Activated CD4-positive, alpha-beta T cell treated with anti-CD3 and anti-CD28 coated beads, Interleukin-2, amount 10 ng/mL, durations not matched to agents 24 days and 14 days (primary cell): ENCODE measurements at places on chromosomes 4 and X. TPM values are rescaled to one million over a fixed set of nuclear protein-coding genes. Genes with fewer than 3 reads are reported as not detected.

- peaks cover 63% of the 10 kb centered on the region for H3K27me3 ChIP-seq
- peaks cover 14% of the 10 kb centered on the region for H3K4me1 ChIP-seq
- H3K36me3 ChIP-seq = peaks cover 9% of the 10 kb centered on the region
- no peak overlapping the region for H3K27ac ChIP-seq
Observed at GRCh38 chr4:4854649-4855295, 4.7 kb upstream of the MSX1 start.

- DNase-seq = no peak
- H3K4me3 ChIP-seq = no peak overlapping the region
- H3K4me1 ChIP-seq = no peaks in the 10 kb centered on the region
- H3K27me3 ChIP-seq = no peaks in the 10 kb centered on the region
Observed at GRCh38 chr4:103774326-103774825, 54.6 kb upstream of the TACR3 start.

DNA sequence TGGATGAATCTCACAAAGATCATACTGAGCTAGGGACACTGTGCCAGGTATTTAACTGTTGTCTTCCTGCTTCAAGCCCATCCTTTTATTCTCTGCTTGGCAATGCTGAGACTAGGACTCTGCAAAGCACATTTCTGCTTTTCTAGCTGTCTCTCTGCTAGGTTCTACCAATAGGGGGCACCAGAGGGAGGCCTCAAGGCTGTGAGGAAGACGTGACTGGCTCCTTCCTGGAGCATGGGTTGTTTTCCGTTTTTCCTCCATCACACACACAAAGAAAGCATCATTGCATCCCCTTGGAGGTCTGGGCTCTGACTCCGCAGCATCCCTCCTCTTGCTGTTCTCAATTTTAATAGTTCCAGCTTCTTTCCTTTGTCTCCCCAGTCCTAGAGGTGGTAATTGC lies 10.9 kb upstream of the DCTD start:
- H3K4me3 ChIP-seq = no peak overlapping the region
- H3K36me3 ChIP-seq = no peaks in the 10 kb centered on the region
- H3K27ac ChIP-seq = no peak overlapping the region
- H3K27me3 ChIP-seq = peaks cover 19% of the 10 kb centered on the region
- DNase-seq = peak; percentile 65
- H3K4me1 ChIP-seq = peaks cover 2% of the 10 kb centered on the region

DNA sequence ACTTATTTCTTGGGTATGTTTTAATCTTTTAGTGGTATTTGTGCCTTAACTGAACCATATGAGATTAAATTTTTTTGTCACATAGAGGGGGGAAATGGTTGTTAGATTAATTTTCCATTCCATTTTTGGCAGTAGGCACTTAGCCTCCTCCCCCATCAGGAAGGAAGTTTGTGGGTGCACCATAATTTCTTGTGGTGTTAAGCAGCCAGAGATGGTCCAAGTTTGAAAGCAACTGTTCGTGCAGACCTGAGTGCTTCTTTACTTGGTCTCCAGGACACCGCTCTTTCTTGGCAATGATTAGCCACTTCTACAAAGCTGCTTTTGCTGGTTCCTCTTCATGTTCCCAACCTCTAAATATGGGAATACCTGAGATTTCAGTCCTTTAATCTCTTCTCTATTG lies 92.7 kb upstream of the RPL34 start:
- H3K4me1 ChIP-seq = peaks cover 57% of the 10 kb centered on the region
- peak overlapping the region; percentile 50 for H3K4me3 ChIP-seq
- no peaks in the 10 kb centered on the region for H3K27me3 ChIP-seq
- peak; percentile 86 for DNase-seq

Gene GLRB
- not detected in 2 replicates for total RNA-seq

GRCh38 chrX:150627957-150628356 lies 59.5 kb downstream of the MTM1 start:
- H3K27ac ChIP-seq = peak overlapping the region; percentile 5
- no peaks in the 10 kb centered on the region for H3K27me3 ChIP-seq
- no peak for DNase-seq
- H3K36me3 ChIP-seq = peaks cover 43% of the 10 kb centered on the region

DNA sequence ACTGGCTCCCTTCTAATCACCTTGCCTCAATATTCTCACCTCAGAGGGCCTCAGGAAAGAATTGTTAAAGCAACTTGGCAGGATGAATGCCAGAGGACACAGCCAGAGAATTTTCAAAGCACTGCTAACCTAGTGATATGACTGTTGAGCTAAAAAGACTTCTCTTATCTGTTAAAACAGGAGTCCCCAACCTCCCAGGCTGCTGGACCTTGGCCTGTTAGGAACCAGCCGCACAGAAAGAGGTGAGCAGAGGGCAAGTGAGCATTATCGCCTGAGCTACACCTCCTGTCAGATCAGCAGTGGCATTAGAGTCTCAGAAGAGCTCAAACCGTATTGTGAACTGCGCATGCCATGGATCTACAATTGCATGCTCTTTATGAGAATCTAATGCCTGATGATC lies 1.7 kb upstream of the KCNE5 start:
- peaks cover 6% of the 10 kb centered on the region for H3K4me1 ChIP-seq
- no peak overlapping the region for H3K4me3 ChIP-seq
- peaks cover 4% of the 10 kb centered on the region for H3K36me3 ChIP-seq

Gene SCD5
- 0.63 and 0.95 TPM in 2 replicates for total RNA-seq

DNA sequence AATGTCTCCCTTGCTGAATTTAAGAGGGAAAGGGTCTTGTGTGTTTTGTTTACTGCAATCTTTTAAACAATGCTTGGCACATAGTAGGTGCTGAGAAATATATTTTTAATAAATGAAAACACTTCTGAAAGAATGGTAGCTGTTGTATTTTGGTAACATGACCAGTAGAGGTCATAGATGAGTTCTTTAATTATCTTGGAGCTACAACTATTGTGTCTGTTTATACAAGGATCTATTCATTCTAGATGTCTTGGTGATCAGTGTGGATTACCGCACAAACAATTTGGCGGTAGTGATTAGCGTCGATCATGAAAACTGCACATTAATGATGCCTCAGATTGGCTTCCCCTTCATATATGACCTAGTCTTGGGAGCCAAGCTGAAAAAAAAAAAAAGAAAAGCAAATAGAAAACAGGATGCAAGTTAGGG lies 21.4 kb upstream of the SCRG1 start:
- no peak overlapping the region for H3K27ac ChIP-seq
- no peak for DNase-seq
- peaks cover 7% of the 10 kb centered on the region for H3K4me1 ChIP-seq
- H3K4me3 ChIP-seq = no peak overlapping the region
- peaks cover 2% of the 10 kb centered on the region for H3K36me3 ChIP-seq
- peaks cover 3% of the 10 kb centered on the region for H3K27me3 ChIP-seq

DNA sequence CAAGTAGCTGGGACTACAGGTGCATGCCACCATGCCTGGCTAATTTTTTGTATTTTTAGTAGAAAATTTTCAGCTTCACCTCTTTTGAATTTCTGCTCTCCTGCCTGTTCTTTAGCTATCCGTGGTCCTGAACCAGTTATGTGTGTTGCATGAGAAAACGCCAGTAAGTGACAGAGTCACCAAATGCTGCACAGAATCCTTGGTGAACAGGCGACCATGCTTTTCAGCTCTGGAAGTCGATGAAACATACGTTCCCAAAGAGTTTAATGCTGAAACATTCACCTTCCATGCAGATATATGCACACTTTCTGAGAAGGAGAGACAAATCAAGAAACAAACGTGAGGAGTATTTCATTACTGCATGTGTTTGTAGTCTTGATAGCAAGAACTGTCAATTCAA lies 13.9 kb downstream of the ALB start:
- H3K4me1 ChIP-seq = no peaks in the 10 kb centered on the region

GRCh38 chr4:142528433-142528832 lies 317.7 kb downstream of the INPP4B start:
- H3K36me3 ChIP-seq = no peaks in the 10 kb centered on the region
- H3K27ac ChIP-seq = no peak overlapping the region
- no peak for DNase-seq
- no peaks in the 10 kb centered on the region for H3K27me3 ChIP-seq
- peaks cover 3% of the 10 kb centered on the region for H3K4me1 ChIP-seq

- H3K4me1 ChIP-seq = peaks cover 25% of the 10 kb centered on the region
- no peak overlapping the region for H3K27ac ChIP-seq
- DNase-seq = peak; percentile 68
- peak overlapping the region; percentile 85 for H3K4me3 ChIP-seq
- peaks cover 67% of the 10 kb centered on the region for H3K27me3 ChIP-seq
Observed at GRCh38 chr4:42397635-42398170, 415 bp downstream of the SHISA3 start.

Gene CLIC2
- total RNA-seq = 0.17 and 0.58 TPM in 2 replicates

Gene KIAA1210
- total RNA-seq = not detected in 2 replicates

- H3K27me3 ChIP-seq = no peaks in the 10 kb centered on the region
- peaks cover 4% of the 10 kb centered on the region for H3K4me1 ChIP-seq
- no peaks in the 10 kb centered on the region for H3K36me3 ChIP-seq
- DNase-seq = no peak
- no peak overlapping the region for H3K27ac ChIP-seq
- H3K4me3 ChIP-seq = no peak overlapping the region
Observed at GRCh38 chrX:136273986-136274385, 22.8 kb upstream of the MAP7D3 start.

- DNase-seq = no peak
- H3K4me3 ChIP-seq = no peak overlapping the region
- peaks cover 6% of the 10 kb centered on the region for H3K27me3 ChIP-seq
- no peaks in the 10 kb centered on the region for H3K36me3 ChIP-seq
Observed at GRCh38 chr4:71235311-71236201, 103.3 kb upstream of the SLC4A4 start.

Gene NXF2B
- not detected in 2 replicates for total RNA-seq

DNA sequence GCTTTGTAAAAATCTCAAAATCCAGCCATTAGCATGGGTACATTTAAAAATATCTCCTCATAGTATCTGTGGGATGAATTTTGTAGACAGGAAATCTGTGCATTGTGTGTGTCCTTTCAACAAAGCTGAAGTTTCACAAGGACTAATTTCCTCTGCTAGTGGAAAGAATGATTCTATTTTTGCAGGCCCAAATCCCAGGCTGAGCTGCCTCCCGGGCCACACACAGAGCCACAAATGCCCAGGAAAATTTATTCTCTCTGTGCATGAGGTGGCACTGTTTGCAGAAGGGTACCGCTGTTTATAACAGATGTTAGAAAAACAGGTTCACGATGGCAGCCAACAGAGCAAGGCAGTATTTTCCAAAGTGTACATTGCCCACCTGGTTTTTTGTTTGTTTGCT lies 11.0 kb upstream of the VCX3B start:
- H3K27me3 ChIP-seq = no peaks in the 10 kb centered on the region
- no peaks in the 10 kb centered on the region for H3K36me3 ChIP-seq
- no peak for DNase-seq
- H3K4me1 ChIP-seq = no peaks in the 10 kb centered on the region
- H3K27ac ChIP-seq = no peak overlapping the region

Gene COX7B2
- not detected in 2 replicates for total RNA-seq

GRCh38 chr4:167956676-167957075 lies 135.7 kb upstream of the ANXA10 start:
- no peaks in the 10 kb centered on the region for H3K36me3 ChIP-seq
- H3K27ac ChIP-seq = no peak overlapping the region
- H3K4me3 ChIP-seq = no peak overlapping the region
- no peak for DNase-seq
- H3K4me1 ChIP-seq = no peaks in the 10 kb centered on the region

DNA sequence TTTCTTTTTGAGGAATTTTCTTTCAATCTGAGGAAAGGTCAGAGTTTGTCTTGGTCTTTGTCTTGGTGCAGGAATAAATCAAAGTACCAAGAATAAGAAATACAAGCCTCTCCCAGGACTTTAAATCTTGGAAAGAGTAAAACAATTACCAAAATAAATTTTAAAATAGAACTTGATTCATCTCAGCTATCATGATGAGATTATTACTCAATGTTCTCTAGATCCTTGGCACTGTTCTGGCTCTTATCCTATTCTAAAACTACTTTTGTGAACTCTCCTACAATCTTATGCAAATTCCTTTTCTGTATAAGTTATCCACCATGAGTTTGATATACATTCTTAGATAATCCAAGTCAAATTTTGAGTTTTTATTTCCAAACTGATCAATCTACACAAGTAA lies 464.3 kb downstream of the PPARGC1A start:
- no peak overlapping the region for H3K4me3 ChIP-seq
- H3K4me1 ChIP-seq = no peaks in the 10 kb centered on the region
- no peaks in the 10 kb centered on the region for H3K36me3 ChIP-seq
- no peak for DNase-seq
- no peaks in the 10 kb centered on the region for H3K27me3 ChIP-seq
- no peak overlapping the region for H3K27ac ChIP-seq

DNA sequence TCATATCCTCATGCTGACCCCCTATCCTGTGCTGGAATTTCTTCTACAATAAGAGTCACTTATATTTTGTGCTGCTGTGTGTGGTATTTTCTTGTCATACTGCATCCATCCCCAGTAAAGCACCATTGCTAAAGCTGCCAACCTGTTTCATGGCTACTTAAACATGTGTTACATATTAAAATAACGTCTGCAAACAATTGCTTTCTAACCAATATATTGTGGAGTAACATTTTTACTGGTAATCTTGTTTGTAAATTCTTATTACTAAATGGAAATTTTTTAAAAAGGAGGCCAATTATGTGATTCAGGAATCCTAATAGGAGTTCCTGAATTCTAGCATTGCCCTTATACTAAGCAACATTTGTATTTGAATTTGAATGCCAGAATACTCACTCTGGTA lies 160.3 kb upstream of the VEGFC start:
- no peaks in the 10 kb centered on the region for H3K36me3 ChIP-seq
- no peak overlapping the region for H3K4me3 ChIP-seq
- DNase-seq = no peak
- H3K27me3 ChIP-seq = no peaks in the 10 kb centered on the region

Gene SMARCA1
- total RNA-seq = not detected in 2 replicates

DNA sequence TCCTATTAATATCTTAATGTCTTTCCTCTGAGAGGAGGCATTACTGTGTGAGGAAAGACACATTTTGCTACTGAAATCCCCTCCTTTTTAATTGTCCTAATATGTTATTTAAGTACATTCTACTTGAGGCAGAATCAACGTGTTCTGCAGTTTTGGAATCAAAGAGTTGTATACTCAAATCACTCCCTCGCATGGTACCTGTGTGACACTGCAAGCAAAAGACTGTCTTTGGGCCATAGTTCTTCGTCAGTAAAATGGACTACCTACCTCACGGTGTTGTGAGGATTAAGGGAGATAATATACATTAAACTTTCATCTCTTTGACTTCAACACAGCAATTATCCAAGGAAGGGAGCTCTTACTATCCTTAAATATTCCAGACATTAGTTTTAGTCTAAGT lies 61.5 kb downstream of the TIGD2 start:
- peaks cover 21% of the 10 kb centered on the region for H3K27me3 ChIP-seq
- no peak overlapping the region for H3K4me3 ChIP-seq
- no peak for DNase-seq
- H3K4me1 ChIP-seq = no peaks in the 10 kb centered on the region
- no peak overlapping the region for H3K27ac ChIP-seq

GRCh38 chr4:98433691-98434090 lies 172.5 kb downstream of the RAP1GDS1 start:
- H3K4me3 ChIP-seq = no peak overlapping the region
- H3K36me3 ChIP-seq = peaks cover 31% of the 10 kb centered on the region
- H3K4me1 ChIP-seq = peaks cover 3% of the 10 kb centered on the region
- H3K27me3 ChIP-seq = no peaks in the 10 kb centered on the region
- no peak for DNase-seq

- H3K27me3 ChIP-seq = no peaks in the 10 kb centered on the region
- H3K4me1 ChIP-seq = peaks cover 17% of the 10 kb centered on the region
- DNase-seq = peak; percentile 89
- no peak overlapping the region for H3K4me3 ChIP-seq
- H3K36me3 ChIP-seq = peaks cover 34% of the 10 kb centered on the region
- H3K27ac ChIP-seq = peak overlapping the region; percentile 65
Observed at GRCh38 chrX:154051201-154051810, 31.6 kb upstream of the IRAK1 start.

Gene F8A2
- not detected in 2 replicates for total RNA-seq

GRCh38 chrX:148923631-148924030 lies 423.2 kb downstream of the AFF2 start:
- no peaks in the 10 kb centered on the region for H3K4me1 ChIP-seq
- H3K27ac ChIP-seq = no peak overlapping the region
- no peaks in the 10 kb centered on the region for H3K36me3 ChIP-seq
- H3K4me3 ChIP-seq = no peak overlapping the region
- no peaks in the 10 kb centered on the region for H3K27me3 ChIP-seq

Gene THAP6
- 16.3 and 22.7 TPM in 2 replicates for total RNA-seq

Gene TMEM156
- 25.9 and 26.9 TPM in 2 replicates for total RNA-seq
